Central memory CD4-positive, alpha-beta T cell (primary cell): ENCODE measurements at places on chromosomes 4 and X.

DNA sequence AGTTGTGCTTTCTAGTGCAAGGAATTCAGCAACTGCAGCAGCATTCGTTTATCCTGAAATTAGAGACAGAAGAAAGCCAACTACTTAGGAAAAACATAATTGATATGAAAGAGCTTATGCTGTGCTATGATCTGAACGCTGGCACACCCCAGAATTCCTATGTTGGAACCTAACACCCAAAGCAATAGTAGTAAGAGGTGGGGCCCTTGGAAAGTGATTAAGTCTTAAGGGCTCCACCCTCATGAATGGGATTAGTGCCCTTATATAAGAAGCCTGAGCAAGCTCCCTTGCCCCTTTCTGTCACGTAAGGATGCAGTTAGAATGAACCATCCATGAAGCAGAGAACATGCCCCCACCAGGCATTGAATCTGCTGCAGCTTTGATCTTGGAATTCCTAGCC is 5.4 kb upstream of the LSM6 start:
- DNase-seq: no peak

DNA sequence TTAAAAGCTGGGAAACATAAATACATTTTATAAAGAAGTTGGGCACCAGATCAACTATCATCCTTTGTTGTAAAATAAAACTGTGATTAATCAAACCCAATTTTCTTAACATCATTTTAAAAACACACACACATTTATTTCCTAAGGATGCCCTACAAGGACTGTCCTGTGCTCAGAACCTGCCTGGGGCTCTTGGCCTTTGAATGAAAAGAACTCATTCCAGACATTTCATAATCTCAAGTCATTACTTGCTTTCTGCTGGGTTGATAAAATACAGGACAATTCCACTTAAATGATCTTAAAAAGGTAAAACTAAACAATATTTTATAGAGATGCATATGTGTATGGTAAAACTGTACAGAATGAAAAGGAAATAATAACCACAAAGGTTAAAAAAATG is 2.8 kb downstream of the SH3D19 start:
- DNase-seq: no peak

- no peak for DNase-seq
These were observed 196.8 kb upstream of the FAT1 start for GRCh38 chr4:186920483-186920882.

- no peak for DNase-seq
These were observed 8.8 kb downstream of the PRDM8 start for GRCh38 chr4:80206111-80206510.

GRCh38 chr4:147822128-147822527 is 90.2 kb downstream of the ARHGAP10 start:
- no peak for DNase-seq
